ENCODE measurements at places on chromosomes 3 and 15. TPM values are rescaled to one million over a fixed set of nuclear protein-coding genes. Genes with fewer than 3 reads are reported as not detected.

DNA sequence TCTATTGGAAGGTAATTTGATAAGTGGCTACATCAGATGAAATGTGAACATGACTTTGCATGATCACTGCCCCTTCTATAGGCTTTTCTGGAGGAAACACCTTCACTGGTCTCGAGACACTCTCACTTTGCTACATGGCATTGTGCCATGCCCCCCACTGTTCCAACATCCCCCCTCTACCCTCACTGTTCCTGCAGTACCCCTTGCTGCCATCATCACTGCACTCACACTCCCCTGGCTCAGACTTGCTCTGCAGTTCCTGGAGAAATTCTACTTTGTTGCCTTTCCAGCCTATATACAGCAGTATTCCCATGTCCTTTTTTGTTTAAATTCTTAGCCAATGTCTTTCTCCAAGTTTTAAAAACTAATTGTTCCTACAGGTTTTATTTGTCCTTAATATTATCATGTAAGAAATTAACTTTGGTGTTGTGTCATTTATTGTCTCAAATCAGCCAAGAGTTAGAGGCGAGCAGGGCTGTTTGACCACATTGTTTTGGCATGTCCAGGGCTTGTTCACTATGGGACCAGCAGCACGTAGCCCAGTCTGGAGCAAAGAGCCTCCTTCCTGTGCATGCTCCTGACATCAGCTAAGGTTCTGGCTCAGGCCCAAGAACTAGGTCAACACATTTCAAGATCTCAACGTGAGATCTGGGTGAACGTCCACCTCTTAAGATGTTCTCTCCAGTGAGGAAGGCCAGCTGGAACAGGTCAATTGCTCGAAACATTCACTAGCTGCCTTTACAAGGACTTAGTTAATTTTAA, 246.4 kb downstream of the SLC9A9 start:
- no peak for DNase-seq
- H3K4me3 ChIP-seq, result no peak overlapping the region
- peaks cover 4% of the 10 kb centered on the region for H3K4me1 ChIP-seq
- no peaks in the 10 kb centered on the region for H3K27me3 ChIP-seq
- no peak overlapping the region for H3K27ac ChIP-seq

GRCh38 chr3:99950921-99951320, 133.3 kb downstream of the CMSS1 start:
- H3K4me3 ChIP-seq, result no peak overlapping the region
- DNase-seq, result no peak
- H3K27ac ChIP-seq, result no peak overlapping the region
- H3K36me3 ChIP-seq, result no peaks in the 10 kb centered on the region
- H3K4me1 ChIP-seq, result no peaks in the 10 kb centered on the region
- H3K27me3 ChIP-seq, result no peaks in the 10 kb centered on the region

GRCh38 chr15:63896336-63897115, 62.8 kb upstream of the HERC1 start:
- H3K27ac ChIP-seq, result no peak overlapping the region
- no peaks in the 10 kb centered on the region for H3K36me3 ChIP-seq
- H3K4me1 ChIP-seq, result peaks cover 63% of the 10 kb centered on the region
- H3K4me3 ChIP-seq, result no peak overlapping the region
- H3K27me3 ChIP-seq, result no peaks in the 10 kb centered on the region

- H3K27ac ChIP-seq, result no peak overlapping the region
- peaks cover 6% of the 10 kb centered on the region for H3K27me3 ChIP-seq
- DNase-seq, result no peak
- H3K4me1 ChIP-seq, result peaks cover 71% of the 10 kb centered on the region
- H3K36me3 ChIP-seq, result peaks cover 18% of the 10 kb centered on the region
Observed at GRCh38 chr3:172586436-172586835, 63.2 kb upstream of the TNFSF10 start.

DNA sequence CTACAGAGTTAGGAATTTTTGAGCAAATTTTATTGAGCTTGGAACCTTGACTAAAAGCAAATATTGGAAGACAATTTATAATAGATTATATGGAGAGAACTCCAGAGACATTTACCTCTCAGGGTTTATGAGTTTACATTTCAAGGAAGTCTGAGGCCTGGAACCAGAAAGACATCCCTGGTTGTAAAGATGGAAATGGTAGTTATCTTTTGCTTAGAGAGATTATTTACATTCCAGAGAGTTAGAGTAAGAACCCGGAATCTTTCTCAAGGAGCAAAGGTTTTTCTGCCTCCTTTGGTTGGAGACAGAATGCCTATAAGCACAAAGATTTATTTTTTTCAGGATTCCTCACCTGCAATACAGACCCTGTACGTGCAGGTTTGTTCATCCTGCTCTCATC, 458.1 kb downstream of the TBL1XR1 start:
- no peak overlapping the region for H3K4me3 ChIP-seq
- no peak for DNase-seq
- H3K36me3 ChIP-seq, result no peaks in the 10 kb centered on the region
- H3K27ac ChIP-seq, result no peak overlapping the region

- H3K27me3 ChIP-seq, result no peaks in the 10 kb centered on the region
- no peak overlapping the region for H3K4me3 ChIP-seq
- H3K27ac ChIP-seq, result no peak overlapping the region
- H3K36me3 ChIP-seq, result no peaks in the 10 kb centered on the region
- DNase-seq, result no peak
Observed at GRCh38 chr3:9316881-9317361, 45.9 kb upstream of the THUMPD3 start.

GRCh38 chr3:54178376-54178775, 56.0 kb downstream of the CACNA2D3 start:
- peaks cover 2% of the 10 kb centered on the region for H3K27me3 ChIP-seq
- no peak for DNase-seq
- H3K27ac ChIP-seq, result no peak overlapping the region

DNA sequence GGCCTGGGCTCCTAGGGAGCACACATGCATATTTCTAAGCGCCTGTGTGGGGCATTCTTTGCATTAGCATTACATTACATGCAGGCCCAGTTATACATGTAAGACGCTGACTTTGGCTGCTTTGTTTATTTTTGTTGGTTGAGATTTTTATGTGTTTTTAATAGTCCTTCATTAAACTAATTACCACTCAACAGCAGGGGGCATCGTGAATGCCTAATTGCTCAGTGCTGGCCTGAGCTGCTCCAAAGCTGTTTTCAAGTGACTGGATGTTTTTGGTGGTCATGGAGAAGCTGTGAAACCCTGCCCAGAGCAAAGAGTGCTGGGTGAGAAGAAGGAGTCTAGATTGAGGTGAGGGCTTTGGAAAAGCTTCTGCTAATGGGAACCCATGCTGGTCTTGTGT, 41.5 kb downstream of the GPD1L start:
- no peak for DNase-seq
- H3K4me3 ChIP-seq, result no peak overlapping the region
- H3K27ac ChIP-seq, result no peak overlapping the region
- H3K36me3 ChIP-seq, result peaks cover 26% of the 10 kb centered on the region
- H3K4me1 ChIP-seq, result no peaks in the 10 kb centered on the region

GRCh38 chr3:58391156-58391865, 42.3 kb downstream of the PDHB start:
- no peaks in the 10 kb centered on the region for H3K27me3 ChIP-seq
- no peak for DNase-seq
- H3K4me1 ChIP-seq, result no peaks in the 10 kb centered on the region
- no peak overlapping the region for H3K4me3 ChIP-seq
- peaks cover 15% of the 10 kb centered on the region for H3K36me3 ChIP-seq

GRCh38 chr3:63762934-63763550, 56.1 kb upstream of the C3orf49 start:
- DNase-seq, result no peak
- H3K4me1 ChIP-seq, result no peaks in the 10 kb centered on the region
- H3K36me3 ChIP-seq, result no peaks in the 10 kb centered on the region
- H3K27ac ChIP-seq, result no peak overlapping the region
- H3K4me3 ChIP-seq, result no peak overlapping the region
- peaks cover 3% of the 10 kb centered on the region for H3K27me3 ChIP-seq

- H3K4me1 ChIP-seq, result no peaks in the 10 kb centered on the region
- no peak overlapping the region for H3K4me3 ChIP-seq
- H3K27ac ChIP-seq, result no peak overlapping the region
- no peak for DNase-seq
- H3K36me3 ChIP-seq, result no peaks in the 10 kb centered on the region
Observed at GRCh38 chr15:80264031-80264430, 12.0 kb upstream of the CTXND1 start.

DNA sequence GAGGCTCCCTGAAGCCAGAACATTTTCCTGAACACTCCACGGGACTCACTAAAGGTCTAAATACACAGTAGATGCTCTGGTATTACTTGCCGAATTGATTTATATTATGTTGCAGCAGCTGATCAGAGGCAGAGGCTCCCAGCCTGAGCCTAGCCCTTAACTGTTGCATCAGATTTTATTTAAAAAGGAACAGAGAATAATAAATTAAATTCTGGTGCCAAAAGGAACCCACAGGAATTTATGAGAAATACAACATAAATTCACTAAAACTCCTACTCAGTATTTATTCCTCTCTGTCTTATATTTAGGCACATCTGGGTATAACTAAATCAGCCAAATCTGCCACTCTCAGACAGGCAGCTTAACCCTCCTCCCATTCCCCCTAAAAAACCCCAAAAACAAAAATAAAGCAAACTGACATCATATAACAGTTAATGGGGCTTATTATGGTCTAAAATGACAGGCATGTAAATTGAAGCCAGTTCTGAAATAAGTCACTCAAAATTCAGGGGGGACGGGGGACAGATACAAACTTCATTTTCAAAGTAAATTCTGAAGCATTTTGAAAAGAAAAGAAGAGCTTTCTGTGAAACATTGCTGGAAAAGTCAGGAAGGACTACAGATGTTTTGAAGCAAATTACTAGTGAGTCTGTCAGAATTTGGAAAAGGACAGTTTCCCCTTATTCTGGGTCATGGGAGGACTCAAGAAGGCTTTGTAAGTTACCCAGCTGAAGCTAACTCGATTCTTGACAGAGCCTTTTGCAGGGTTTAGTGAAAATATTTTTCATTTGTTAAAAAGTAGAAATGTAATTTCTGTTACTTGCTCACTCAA, 53.8 kb upstream of the CORO2B start:
- no peak overlapping the region for H3K4me3 ChIP-seq
- peaks cover 17% of the 10 kb centered on the region for H3K4me1 ChIP-seq
- peaks cover 9% of the 10 kb centered on the region for H3K27me3 ChIP-seq
- no peak for DNase-seq

- H3K4me1 ChIP-seq, result peaks cover 70% of the 10 kb centered on the region
- peak; percentile 69 for DNase-seq
- H3K27ac ChIP-seq, result peak overlapping the region; percentile 86
- peaks cover 5% of the 10 kb centered on the region for H3K36me3 ChIP-seq
Observed at GRCh38 chr3:187919048-187919447, 173.8 kb upstream of the BCL6 start.

- H3K4me1 ChIP-seq, result no peaks in the 10 kb centered on the region
- H3K27me3 ChIP-seq, result no peaks in the 10 kb centered on the region
- H3K27ac ChIP-seq, result no peak overlapping the region
Observed at GRCh38 chr3:78283994-78284393, 1244.1 kb downstream of the ROBO2 start.

DNA sequence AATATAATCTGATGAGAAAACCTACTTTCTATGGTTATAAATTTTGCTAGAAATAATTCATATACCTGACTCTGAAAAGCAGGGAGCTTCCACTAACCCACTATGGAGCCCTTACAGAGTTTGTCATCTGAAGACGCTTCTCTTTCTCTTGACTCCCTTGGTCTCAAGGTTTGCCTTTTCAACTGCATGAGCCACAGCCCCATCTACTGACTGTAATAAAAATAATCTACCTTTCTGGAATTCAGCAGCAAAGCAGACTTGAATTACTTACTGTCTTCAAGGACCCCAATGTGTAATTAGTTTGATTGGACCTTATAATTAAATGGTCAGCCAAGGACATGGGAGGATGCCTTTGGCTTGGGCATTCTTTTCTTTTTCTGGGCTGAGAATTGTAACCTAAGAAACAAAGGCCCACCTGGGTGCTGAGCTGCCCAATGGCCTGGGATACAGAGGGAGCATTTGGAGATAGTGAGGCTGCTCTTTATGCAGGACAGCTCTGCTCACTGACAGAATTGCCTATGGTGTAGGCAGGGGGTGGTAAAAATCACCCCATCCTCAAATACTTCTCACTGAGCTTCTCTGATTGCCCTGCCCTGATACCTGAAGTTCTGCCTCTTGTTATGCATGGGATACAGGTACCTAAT, 178.6 kb upstream of the TRIM42 start:
- H3K27ac ChIP-seq, result no peak overlapping the region
- no peaks in the 10 kb centered on the region for H3K4me1 ChIP-seq
- DNase-seq, result no peak
- no peaks in the 10 kb centered on the region for H3K27me3 ChIP-seq
- no peak overlapping the region for H3K4me3 ChIP-seq

DNA sequence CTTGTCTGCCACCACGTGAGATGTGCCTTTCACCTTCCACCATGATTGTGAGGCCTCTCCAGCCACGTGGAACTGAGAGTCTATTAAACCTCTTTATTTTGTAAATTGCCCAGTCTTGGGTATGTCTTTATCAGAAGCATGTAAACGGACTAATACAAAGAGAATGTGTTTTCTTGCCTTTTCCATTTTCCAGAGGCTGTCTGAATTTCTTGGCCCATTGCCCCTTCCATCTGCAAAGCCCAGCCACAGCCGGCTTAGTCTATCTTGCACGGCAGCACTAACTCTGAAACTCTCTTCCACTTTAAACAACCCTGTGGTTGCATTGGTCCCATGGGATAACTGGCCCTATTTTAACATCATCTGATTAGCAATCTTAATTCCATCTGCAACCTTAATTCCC, 215.3 kb downstream of the LRTM1 start:
- no peak overlapping the region for H3K27ac ChIP-seq
- H3K4me1 ChIP-seq, result no peaks in the 10 kb centered on the region
- DNase-seq, result no peak
- no peaks in the 10 kb centered on the region for H3K36me3 ChIP-seq

- H3K4me3 ChIP-seq, result no peak overlapping the region
- H3K27ac ChIP-seq, result no peak overlapping the region
- peaks cover 45% of the 10 kb centered on the region for H3K27me3 ChIP-seq
Observed at GRCh38 chr3:139538733-139539132, 809 bp downstream of the RBP1 start.

GRCh38 chr15:68080783-68081182, 26.7 kb downstream of the PIAS1 start:
- peaks cover 5% of the 10 kb centered on the region for H3K36me3 ChIP-seq
- no peaks in the 10 kb centered on the region for H3K27me3 ChIP-seq
- H3K4me1 ChIP-seq, result peaks cover 72% of the 10 kb centered on the region
- no peak overlapping the region for H3K4me3 ChIP-seq

- H3K4me1 ChIP-seq, result peaks cover 15% of the 10 kb centered on the region
- DNase-seq, result no peak
Observed at GRCh38 chr15:57118013-57118799, 199.8 kb downstream of the TCF12 start.

DNA sequence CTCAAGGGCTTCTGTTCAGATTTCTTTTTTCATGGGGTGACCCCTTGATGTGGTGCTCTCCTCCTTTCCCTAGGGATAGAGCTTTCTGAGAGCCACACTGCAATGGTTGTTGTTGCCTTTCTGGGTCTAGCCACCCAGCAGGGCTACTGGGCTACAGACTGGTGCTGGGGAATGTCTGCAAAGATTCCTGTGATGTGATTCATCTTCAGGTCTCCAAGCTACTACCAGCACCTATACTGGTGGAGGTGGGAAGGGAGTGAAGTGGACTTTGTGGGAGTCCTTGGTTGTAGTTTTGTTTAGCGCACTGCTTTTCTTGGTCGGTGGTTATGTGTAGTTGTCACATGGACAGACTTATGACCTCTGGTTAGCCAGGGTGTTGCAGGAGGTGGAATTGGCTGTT, 392.3 kb upstream of the CNTN6 start:
- no peak overlapping the region for H3K4me3 ChIP-seq
- no peaks in the 10 kb centered on the region for H3K4me1 ChIP-seq
- DNase-seq, result no peak
- no peak overlapping the region for H3K27ac ChIP-seq

Gene ARPP21
- not detected for total RNA-seq

Gene SAMMSON
- not detected for total RNA-seq

Gene SLC30A4
- 1.6 TPM for total RNA-seq

Gene SLC6A1
- total RNA-seq, result not detected

Gene GP9
- total RNA-seq, result not detected

Gene ROBO1
- 1.3 TPM for total RNA-seq
